ENCODE measurements at places on chromosomes 5 and 9.

- no peak for DNase-seq
Measured at GRCh38 chr5:130541617-130542221, 623.3 kb downstream of the HINT1 start.

GRCh38 chr5:55134053-55134722 is 25.8 kb upstream of the GPX8 start:
- no peak for DNase-seq

DNA sequence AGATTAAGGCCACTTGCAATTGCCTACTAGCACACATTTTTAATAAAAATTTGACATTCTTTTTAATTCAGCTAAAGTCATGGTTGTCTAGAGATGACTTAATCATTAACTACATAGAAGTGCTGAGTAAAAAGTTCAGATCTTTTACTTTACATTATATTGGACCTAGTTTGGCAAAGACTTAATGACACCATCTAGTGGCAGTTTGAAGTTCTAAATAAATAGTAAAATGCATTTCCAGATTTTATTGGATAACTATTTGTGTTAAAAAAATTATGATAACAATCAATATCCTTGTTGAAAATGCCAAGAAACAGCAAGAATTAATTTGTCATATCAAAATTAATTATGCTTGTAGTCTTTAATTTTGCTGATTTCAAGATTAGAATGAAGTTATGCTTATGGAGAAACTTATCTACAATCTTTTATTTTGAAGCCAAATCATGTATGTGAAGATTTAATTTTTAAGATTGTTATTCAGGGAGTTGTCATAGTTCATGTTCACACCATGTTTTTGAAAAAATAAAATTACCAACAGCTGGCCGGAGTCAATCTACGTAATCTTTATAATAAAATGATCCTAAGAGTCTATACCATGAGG is 69.6 kb upstream of the PJA2 start:
- peak; percentile 60 for DNase-seq

DNA sequence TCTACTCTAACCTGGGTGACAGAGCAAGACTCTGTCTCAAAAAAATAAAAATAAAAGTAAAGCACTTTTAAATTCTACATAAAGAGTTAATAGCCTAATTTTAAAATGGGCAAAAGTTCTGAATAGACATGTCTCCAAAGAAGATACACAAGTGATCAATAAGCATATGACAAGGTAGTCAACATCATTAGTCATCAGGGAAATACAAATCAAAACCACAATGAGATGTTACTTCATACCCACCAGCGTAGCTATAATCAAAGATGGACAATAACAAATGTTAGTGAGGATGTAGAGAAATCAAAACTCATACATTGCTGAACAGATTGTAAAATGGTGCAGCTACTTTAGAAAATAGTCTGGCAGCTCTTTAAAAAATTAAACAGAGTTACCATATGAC is 64.1 kb downstream of the IQGAP2 start:
- no peak for DNase-seq

- no peak for DNase-seq
Measured at GRCh38 chr5:142984011-142984410, 213.8 kb downstream of the ARHGAP26 start.
